ENCODE measurements at places on chromosomes 7 and 10.
A peak's percentile ranks its signal among the peaks of the same experiment; 100 is the strongest.

DNA sequence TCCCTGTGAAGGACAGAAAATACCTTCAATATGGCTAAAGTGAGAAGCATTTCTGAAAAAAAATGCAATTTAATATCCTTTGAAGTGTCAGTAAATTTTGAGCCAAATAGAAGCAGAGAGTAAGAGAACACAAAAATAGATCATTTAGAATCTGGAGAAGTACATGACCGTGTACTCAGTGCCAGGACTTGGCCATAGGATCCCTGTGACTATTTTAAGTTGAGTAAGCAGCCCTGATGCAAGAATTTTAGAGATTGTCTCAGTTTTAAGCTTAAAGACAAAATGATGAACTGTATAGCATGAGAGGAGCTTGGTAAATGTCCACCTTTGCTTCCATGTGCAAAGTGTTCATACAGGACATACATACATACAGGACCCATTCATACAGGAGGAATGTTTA, 2.5 kb downstream of the PTER start:
- no peak for DNase-seq

GRCh38 chr10:24617771-24618396, 105.8 kb downstream of the ARHGAP21 start:
- peak; percentile 55 for DNase-seq

DNA sequence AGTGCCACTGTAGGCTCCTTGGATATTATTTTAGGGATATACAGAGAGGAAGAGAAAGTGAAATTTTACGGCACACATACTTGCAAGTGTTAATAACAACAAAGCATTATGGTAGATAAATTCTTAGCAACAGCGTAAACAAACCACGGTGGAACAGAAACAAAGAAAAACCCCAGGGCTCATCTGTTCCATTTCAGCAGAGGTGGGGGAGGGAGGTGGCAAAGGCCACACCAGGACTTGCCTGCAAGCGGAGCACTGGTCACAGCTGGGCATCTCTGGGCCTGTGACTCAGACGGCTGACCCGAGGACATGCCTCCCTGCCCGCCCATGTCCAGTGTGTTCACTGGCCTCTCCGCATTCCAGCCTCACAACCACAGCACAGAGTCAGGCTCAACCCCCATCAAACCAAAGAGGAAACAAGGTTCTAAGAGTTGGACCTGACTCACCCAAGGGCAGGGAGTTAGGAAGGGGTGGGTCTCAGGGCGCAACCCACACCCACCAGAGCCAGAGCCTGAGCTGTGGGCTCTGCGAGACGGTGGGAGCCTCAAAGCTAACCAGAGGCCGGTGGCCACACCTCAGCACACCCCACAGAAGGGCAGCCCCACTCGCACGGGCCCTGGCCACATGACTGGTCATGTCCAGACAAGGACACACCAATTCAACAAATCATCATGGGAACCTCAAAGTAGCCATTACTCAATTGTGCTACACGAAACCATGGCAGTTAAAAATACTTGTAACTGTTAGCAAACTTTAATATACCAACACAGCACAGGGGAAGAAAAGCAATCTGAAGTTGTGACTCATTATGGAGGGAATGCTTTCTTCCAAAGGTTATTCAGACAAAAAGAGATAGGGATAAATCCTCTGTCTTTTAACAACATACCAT, 10.7 kb downstream of the ESYT2 start:
- DNase-seq, result peak; percentile 68

GRCh38 chr7:99665312-99666012, 14.3 kb downstream of the CYP3A5 start:
- DNase-seq, result no peak

GRCh38 chr10:86349474-86349873, 17.1 kb downstream of the GRID1 start:
- no peak for DNase-seq

- DNase-seq, result no peak
Measured at GRCh38 chr7:20170633-20171032, 46.6 kb downstream of the MACC1 start.
